Activated CD4-positive, alpha-beta memory T cell treated with anti-CD3 and anti-CD28 coated beads for 36 hours (primary cell): ENCODE measurements at places on chromosomes 12 and 14.
A peak's percentile ranks its signal among the peaks of the same experiment; 100 is the strongest.

GRCh38 chr12:88413646-88414045, 166.6 kb downstream of the KITLG start:
- DNase-seq = no peak

GRCh38 chr14:30417121-30417520, 141.8 kb upstream of the G2E3 start:
- no peak for DNase-seq

GRCh38 chr12:117580718-117581062, 219.3 kb upstream of the NOS1 start:
- no peak for DNase-seq

DNA sequence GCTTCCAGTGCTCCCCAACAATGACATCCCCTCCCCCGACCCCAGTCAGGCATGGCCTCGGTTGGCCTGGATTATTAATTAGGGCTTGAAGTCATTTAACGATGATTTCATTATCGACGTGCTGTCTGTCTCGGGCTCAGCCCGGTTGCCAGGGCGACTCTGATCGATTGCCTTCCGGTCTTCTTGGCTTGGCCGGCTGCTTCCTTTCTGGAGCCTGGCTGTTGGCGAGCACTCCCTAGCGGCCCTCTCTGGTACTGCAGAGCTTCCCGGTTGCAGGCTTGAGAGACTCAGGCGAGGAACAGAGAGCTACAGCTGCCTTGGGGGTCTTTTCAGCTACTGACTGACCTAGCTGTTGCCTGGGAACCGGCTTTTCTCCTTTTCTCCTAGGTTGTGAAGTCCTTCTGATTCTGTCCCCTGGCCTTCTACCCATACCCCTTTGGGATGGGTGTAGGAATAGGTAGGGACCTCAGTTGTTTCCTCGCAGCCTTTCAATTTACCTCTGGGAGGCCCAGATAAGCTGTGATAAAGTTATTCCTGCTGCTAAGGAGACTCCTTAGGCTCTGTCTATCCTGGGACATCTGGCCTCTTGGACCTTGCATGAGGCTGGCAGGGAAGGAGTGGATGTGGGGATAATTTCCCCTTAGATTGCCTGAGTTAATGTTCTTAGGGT, 5.5 kb upstream of the CISTR start:
- peak; percentile 92 for DNase-seq

GRCh38 chr14:93231129-93231979, 24.3 kb downstream of the UBR7 start:
- DNase-seq = peak; percentile 17

DNA sequence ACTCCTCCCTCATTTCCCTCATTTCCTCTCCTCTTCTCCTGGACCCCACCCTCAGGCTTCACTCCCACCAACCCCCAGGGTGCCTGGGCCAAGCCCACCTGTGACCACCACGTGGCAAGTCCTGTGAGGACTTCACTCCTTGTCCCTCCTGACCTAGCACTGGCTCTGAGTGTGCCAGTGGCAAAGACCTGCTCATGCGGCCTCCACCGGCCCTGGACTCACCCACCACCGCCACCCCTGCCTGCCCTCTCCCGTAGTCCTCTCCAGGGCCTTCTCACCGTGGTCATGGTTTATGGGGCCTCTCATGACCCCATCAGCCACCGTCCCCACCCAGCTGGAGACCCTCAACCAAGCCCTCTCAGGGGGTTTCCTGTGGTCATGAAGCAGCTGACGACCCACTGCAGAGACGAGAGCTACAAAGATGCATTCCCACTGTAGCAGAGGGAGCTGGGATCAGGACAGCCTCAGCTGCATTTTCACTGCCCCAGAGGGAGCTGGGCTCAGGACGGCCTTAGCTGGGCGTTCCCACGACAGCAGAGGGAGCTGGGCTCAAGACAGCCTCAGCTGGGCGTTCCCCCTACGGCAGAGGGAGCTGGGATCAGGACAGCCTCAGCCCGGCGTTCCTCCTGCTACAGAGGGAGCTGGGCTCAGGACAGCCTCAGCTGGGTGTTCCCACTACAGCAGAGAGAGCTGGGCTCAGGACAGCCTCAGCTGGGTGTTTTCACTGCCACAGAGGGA, 3.2 kb upstream of the C14orf180 start:
- DNase-seq = no peak

DNA sequence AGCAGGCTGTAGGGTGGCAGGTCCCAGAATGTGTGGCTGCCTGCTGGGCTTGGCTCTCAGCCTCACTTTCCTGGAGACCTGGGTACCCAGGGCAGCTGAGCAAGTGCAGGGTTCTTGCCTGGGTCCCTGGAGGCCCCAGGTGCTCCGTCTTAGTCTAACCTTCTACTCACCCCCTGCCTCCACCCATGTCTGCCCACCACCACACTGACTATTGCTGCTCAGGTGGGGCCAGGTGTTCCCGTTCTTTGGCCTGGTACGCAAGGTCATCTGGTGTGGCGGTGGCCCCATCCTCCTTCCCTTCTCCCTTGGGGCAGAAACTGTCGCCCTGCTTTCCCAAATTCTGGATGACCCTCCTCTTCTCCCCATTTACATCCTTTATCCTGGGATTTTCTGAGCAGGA, 319.9 kb downstream of the TMEM121 start:
- no peak for DNase-seq

DNA sequence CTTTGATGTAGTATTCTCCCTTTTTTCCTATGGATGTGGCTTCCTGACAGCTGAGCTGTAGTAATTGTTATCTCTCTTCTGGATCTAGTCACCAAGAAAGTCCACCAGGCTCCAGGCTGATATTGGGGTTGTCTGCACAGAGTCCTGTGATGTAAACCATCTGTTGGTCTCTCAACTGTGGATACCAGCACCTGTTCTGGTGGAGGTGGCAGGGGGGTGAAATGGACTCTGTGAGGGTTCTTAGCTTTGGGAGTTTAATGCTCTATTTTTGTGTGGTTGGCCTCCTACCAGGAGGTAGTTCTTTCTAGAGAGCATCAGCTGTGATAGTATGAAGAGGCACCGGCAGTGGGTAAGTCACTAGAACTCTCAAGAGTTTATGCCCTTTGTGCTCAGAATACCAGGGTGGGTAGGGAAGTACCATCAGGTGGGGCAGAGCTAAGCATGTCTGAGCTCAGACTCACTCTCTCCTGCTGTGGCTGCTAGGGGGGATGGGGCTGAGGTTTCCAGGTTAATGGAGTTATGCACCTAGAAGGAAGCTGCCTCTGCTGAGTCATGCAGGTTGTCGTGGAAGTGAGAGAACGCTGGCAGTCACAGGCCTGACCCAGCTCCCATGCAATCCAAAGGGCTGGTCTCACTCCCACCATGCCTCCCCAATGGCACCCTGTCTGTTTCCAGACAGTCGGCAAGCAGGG, 3.0 kb upstream of the TAS2R14 start:
- DNase-seq = no peak

- peak; percentile 8 for DNase-seq
Measured at GRCh38 chr14:100340423-100340813, 17.3 kb downstream of the SLC25A47 start.

DNA sequence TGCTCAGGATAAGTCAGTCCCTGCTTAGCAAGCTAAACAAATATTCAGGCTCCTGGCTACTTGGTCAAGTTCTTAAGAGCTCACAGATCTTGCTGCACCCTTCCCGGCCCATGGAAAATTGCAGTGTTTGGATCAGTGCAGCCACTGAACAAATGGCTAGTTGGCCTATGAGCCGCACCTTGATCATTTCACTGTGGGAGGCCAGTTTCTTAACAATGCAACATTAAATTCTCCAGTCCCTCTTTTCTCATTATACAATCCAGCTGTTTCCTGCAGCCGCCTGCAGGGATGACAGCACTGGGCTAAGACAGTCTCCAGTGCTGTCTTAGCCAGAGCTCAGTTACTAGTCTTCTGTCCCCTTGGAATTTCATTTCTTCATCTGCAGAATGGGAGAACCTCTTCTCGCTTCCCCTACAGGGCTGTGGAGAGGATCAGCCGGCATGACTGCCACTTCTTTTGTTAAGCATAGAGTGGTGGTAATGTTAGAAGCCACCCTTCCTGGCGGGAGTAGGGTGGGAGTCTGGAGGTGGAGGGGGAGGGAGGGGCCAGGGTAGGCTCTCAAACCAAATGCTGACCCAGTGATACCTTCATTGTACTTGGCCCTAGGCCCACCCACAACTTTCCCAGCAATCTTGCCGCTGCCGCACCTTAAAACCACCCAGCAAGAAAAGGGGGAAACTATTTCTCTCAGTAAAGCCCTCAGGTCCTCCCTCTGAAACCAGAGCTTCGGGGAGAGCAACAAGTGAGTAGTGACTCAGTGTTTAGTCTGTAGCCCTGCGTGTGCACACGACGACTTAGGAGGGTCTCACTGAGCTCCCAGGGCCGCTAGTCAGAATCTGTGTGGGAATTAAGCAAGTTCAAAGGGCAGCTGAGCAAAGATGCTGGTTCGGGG, 145.7 kb downstream of the NUAK1 start:
- DNase-seq = no peak

DNA sequence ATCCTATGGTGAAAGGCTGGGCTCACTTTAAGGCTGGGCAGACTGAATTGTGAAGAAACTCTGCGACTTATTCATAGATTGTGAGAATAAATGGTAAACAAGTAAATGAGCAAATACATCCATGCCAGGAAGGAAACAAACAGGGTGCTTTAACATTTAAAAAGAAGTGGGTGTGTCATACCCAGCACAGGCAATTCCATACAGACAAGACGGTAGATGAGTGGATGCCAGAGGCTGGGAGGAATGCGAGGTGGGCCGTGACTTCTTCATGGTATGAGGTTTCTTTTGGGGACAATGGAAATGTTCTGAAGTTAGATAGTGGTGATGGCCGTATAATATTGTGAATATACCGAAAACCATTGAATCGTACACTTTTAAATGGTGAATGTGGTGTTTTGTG, 49.8 kb upstream of the CDKN3 start:
- no peak for DNase-seq

GRCh38 chr12:17528394-17528793, 561.6 kb downstream of the RERGL start:
- no peak for DNase-seq

- DNase-seq = peak; percentile 54
Measured at GRCh38 chr12:120126635-120127005, 10.1 kb upstream of the RAB35 start.
